ENCODE measurements at places on chromosomes 5 and 9. TPM values are rescaled to one million over a fixed set of nuclear protein-coding genes. Genes with fewer than 3 reads are reported as not detected.

Gene IL3
- not detected for total RNA-seq

Gene RXRA
- 27.4 TPM for total RNA-seq

Gene NME5
- total RNA-seq = not detected

Gene HTR4
- total RNA-seq = not detected

Gene UBLCP1
- 30.3 TPM for total RNA-seq

Gene ANKRD31
- total RNA-seq = 0.07 TPM

Gene HMGXB3
- total RNA-seq = 19.9 TPM

DNA sequence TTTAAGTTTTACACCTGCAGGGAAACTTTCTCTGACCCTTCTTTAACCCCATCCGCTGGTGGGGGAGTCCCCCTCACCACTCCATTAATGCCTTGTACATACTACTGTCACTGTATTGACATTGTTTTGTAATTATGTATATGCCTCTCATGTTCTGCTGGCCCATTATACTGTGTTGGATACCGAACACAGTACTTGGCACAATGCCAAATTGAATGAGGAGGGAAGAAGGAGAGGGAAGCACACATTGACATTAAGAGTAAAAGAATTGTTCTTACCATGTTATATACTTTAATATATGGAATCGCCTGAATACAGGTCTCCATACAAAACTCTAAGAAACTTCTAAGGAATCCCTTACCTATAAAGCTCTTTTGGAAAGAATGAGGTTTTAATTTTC, 73.6 kb upstream of the GRHPR start:
- no peak for DNase-seq

DNA sequence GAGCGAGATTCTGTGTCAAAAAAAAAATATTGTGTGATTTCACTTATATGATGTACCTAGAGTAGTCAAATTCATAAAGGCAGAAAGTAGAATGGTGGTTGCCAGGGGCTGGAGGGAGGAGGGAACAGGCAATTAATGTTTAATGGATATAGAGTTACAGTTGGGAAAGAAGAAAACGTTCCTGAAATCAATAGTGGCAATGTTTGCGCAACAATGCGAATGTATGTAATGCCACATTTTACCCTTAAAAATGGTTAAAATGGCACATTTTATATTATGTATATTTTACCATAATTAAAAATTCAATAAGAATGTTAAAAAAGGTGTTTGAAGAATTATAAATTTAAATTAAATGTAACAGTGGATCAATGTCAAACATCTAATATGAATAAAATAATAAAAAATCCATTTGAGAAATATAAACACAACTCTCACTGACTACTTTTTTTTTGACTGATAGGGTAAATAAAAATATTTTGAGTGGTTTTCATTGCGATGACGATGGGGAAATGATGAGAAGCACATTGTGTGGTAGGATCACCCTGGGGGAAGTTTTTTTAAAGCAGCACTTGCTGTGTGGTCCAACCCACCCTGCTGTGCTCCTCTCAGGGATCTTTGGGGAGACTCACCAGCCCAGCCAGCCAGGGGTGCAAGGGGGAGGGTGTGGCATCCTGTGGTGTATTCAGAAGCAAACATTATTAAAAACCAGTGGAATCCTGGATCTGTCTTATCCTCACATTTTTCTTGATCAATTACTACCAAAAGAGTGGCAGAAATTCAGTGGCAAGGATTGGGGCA, 4.3 kb downstream of the FYB1 start:
- DNase-seq = no peak

- DNase-seq = no peak
Measured at GRCh38 chr9:91162784-91163443, 198.8 kb downstream of the AUH start.

DNA sequence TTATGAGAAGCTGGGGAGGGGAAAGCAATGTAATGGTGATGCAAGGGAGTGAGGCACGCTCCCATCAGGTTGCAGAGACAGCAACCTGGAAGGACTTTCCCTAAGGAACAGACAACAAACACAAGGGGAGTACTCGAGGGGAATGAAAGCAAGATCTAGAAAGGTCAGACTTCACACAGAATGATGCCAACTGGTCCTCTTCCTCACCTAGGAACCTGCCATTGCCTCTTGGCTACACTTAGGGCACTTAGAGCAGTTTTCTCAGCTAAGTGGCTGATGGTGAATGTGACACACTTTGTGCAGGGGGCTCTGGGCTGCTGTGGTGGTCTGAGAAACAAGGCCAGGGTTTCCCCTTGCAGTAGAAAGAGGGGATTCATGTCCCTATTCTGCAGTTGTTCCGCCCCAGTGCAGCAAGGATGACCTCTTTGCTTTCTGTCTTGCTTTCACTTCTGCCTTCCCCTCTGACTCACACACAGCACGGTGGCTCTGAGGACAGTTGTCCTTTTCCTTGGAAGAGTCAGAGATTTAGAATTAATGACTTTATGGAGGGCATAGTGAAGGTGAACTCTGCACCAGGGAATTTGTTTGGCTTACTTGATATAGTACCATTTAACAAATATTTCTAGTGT, 394.0 kb upstream of the KLF4 start:
- peak; percentile 45 for DNase-seq

GRCh38 chr5:45105491-45105994, 296.8 kb downstream of the MRPS30 start:
- no peak for DNase-seq

DNA sequence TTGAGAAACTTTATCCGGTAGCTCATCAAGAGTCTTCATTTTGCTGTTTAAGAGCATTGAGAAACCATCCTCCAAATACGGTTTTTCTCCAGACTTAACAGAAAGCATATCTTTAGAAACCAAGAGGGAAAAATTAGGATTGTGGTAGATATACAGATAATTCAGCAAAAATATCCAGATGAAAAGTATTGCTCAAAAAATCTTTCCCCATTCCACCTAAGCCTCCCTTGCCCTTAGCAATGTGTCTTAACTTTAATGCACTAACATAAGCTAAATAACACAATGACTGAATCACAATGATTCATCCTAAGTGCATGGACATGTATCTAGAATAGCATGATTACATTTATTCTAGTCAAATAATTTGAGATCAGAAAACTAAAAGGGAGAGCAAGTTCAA, 130.3 kb upstream of the TARS1 start:
- DNase-seq = no peak

DNA sequence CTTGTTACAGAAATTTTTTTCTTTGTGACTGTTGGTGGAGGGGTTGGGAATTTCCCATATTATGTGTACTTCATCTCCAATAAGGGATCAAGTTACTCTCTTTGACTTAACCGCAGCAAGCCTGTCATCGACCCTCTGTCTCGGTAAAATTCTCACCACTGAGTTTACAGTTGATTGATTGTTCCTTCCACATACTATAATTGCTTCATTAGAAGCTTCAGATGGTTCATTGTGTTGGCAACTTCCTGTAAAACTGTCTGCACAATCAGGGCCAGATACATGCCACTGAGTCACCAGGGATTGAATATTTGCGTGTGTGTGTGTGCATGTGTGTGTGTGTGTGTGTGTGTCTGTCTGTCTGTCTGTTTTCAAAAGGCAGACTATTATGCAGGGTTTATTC, 176.6 kb downstream of the ZNF462 start:
- no peak for DNase-seq

- no peak for DNase-seq
Measured at GRCh38 chr9:79152306-79152705, 419.5 kb upstream of the TLE4 start.

DNA sequence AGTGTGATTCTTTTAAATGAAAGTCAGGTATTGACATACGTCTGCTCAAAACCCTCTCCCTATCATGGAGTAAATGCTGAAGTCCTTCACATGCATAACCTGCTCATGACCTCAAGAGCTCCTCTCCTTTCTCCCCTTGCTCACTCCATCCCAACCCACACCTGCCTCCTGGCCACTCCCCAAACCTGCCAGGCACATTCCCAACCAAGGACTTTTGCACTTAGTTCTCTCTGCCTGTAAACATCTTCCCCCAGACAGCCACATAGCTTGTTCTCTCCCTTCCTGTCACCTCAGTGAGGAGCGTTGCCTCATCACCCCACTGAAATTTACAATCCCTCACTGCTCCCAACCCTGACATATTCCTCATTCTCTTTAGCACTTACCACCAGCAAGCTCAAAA, 8.7 kb downstream of the SETD9 start:
- no peak for DNase-seq

- no peak for DNase-seq
Measured at GRCh38 chr9:120870206-120870605, 6.8 kb downstream of the PHF19 start.

DNA sequence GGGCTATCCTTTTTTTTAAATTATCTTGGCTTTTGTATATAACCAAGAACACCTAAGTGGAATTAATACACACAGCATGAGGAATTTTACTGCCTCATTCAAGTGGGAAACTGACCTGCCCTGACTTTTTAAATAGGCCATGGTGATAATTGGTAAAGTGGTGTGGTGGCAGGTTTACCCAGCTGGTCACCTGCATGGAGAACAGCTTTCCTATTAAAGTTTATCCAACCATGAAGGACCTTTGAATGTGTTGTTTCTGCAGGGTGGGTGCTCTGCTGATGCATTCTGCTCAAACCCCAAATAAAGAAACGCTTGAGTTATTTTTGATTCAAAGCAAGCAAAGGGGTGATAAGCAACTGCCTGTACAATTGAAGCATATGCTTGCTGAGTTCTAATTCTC, 261.0 kb upstream of the GRIN3A start:
- DNase-seq = peak; percentile 45
